ENCODE measurements at places on chromosomes 5 and 9.
A peak's percentile ranks its signal among the peaks of the same experiment; 100 is the strongest.

GRCh38 chr9:104682642-104683041, 11.7 kb upstream of the OR13D1 start:
- no peak for DNase-seq

DNA sequence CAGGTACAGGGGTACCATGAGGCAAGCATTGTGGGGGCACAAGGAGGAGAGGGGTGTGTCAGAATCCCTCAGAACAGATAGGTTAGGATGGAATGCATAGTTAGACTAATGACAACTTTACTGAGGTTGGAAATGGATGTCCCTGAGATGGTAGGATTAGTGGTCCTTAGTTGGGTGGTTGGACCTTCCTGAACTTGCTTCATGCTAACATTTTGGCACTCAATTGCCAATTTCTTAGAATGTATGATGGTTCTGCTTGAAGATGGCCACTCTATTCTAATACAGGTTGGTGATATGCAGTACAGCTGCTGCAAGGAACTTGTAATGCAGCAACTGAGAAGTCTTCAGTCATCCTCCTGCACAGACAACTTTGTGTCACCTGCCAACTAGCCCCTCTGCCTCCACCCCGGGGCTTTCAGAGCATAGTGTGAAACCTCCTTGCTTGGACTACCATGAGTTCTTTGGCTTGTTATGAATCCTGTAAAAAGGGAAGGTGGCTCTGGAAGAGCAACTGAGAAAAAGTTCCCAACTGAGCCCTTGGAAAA, 5.4 kb downstream of the CCNI2 start:
- DNase-seq: no peak

GRCh38 chr5:3605298-3606010, 9.8 kb downstream of the IRX1 start:
- no peak for DNase-seq

- DNase-seq: no peak
Observed at GRCh38 chr5:106423109-106423897, 1247.4 kb downstream of the EFNA5 start.

GRCh38 chr9:94082956-94083355, 1.3 kb upstream of the PTPDC1 start:
- no peak for DNase-seq

- DNase-seq: no peak
Observed at GRCh38 chr9:38687389-38687842, 32.5 kb downstream of the FAM240B start.

- DNase-seq: no peak
Observed at GRCh38 chr9:19022206-19022605, 10.8 kb downstream of the SAXO1 start.

DNA sequence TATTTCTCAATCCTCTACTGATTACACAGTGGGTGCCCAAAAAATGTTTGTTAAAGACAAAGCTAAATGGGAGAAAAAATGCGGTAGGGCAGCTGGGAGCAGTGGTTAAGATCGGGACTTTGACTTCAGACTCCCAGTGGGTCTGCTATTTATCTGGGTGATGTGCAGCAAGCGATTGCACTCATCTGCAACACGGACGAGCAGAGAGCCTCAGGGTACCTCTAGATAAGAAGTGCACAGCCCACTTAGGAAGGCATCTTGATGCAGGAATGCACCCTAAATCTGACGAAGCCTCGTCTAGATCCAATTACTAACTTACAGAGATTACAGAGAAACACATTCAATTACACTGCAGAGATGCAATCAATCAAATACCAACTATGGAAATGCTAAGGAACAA, 4.0 kb downstream of the MAPK9 start:
- no peak for DNase-seq

- peak; percentile 3 for DNase-seq
Observed at GRCh38 chr9:137316012-137316981, 14.2 kb upstream of the NRARP start.

- no peak for DNase-seq
Observed at GRCh38 chr9:4508907-4509589, 18.8 kb downstream of the SLC1A1 start.

GRCh38 chr5:140591747-140592372, 27.2 kb downstream of the SLC35A4 start:
- DNase-seq: no peak

DNA sequence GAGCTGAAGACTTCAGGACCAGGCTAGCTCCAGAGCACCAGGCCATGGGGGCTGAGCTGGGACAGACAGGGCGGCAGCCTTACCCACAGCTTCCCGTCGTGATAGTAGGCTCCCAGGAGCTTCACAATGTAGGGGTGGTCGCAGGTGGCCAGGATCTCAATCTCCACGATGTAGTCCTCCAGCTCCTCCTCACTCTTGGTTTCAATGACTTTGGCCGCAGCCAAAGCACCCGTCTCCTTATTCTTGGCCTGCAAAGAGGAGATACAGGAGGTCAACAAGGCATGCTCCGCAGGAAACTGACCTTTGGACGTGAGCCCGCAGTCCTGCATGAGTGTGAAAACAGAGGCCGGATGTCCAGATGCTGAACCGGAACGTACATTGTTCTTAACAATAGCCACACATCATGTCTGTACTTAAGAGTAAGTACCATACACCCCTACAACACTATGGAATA, 31.5 kb downstream of the STK10 start:
- no peak for DNase-seq

DNA sequence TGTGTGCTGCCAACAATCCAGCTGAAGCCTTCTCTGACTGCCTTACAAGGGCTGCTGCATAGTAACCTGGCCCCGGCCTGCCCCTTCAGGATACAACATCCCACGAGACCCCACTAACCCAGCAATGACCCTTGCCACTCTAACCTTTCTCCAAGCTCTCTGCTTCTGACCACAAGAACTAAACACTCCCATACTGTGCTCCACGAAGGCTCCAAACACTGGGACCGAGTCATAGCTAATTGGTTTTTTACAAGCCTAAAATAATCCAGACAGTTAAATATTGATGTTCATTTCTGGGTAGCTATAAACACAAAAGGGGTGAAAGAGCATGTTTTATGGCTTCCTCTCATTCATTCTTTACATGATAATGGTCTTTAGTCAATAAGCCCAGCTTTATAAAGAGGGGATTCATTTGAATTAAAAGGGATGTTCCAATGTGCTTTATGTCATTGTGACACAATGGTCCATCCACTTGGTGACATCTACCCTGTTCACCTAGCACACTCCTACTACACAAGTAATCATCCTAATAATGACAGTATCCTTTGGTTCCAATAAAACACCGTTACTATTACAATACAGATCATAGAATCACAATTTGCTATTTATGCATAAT, 16.2 kb upstream of the TLE4 start:
- DNase-seq: no peak

DNA sequence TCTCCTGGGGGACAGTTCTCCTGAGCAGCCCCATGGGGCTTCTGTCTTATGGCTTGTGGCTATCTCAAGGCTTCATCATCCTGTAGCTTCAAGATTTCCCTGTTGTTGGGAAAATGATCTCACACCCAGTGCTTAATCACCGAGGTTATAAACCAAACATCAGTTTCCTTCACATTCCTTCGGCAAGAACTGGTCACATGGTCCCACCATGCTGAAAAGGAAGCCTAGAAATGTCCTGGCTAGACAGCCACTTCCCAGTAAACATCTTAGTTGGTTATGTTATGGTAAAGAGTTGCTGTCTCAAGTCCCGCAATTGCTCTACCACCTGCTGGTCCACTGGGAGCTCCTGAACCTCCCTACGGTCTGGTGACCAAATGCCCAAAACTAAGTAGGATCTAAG, 66.0 kb downstream of the RAB3C start:
- DNase-seq: no peak

DNA sequence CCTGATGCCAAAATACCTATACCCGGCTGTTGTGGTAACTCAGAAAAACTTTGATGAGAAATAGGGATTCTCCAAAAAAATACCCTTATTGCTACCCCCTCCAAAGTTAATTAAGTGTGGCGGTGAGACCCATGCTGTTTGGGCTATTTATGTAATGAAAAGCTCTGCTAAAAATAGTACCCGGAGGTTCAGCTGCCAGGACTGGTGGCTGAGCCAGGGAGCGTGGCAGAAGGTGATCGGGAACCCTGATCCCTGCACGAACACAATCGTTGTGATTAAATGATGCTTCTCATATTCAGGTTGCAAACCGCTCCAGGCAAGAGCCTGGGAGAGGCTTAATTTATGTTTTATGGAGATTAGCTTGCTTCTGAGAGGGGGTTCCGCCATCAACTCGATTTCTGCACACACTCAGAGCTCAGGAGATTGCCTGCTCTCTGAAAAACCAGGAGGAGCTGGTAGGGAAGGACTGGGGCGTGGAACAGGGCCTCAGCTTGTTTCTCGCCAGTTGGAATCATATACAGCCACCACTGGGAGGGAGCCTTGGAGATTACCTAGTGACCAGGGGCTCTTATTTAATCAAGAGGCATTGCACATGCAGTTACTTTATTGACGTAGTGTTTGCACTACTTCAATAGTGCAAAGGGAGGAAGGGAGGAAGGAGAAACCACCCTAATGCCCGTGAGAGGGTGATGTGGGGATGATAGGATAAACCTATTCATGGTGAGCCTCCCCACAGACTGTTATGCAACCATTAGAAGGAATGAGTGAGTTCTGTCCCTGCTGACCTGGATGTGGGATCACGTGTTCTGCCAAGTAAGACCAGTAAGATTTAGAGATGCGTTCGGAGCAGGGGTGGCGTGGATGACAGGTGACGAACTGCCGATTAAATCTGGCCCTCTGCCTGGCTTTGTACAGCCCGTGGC, 23.4 kb downstream of the HRH2 start:
- DNase-seq: no peak

All from activated CD4-positive, alpha-beta T cell treated with anti-CD3 and anti-CD28 coated beads for 1 hour (primary cell).